ENCODE measurements at places on chromosomes 3 and 15.

- peak; percentile 89 for DNase-seq
Observed at GRCh38 chr3:184234224-184234623, 4.8 kb downstream of the VWA5B2 start.

DNA sequence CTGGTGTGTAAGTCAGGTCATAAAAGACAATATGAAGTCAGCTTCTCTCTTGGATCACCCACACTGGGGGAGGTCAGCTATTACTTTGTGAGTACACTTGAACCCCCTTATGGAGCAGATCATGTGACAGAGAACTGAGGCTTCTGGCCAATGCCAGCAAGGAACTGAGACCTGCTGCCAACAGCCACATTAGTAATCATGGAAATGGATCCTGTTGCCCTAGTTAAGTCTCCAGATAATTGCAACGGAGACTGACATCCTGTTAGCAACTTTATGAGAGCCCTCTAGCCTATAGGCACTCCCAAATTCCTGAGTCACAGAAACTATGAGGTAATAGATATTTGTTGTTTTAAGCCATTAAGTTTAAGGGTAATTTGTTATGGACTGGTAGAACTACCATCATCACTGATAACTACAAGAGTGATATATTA is 110.4 kb upstream of the GMNC start:
- DNase-seq = no peak

GRCh38 chr3:185030399-185030798 is 122.5 kb downstream of the C3orf70 start:
- no peak for DNase-seq

DNA sequence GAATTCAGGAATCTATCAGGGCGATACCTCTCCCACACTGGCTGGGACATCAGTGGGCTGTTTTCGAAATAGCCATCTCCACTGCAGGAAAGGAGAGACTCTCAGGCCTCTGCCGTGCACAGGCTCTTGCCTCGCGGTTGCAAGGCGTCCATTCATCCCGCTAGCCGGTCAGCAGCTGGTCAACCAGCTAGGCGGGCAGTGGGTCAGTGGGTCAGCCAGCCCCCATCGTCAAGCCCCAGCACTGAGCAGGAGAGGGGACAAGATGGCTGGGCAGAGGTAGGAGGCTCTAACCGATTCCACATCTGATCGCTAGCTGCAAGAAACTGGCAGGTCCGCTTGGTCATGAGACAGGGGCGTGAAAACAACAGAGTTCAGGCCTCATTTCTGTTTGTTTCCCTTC is 45.1 kb downstream of the MUC4 start:
- no peak for DNase-seq

DNA sequence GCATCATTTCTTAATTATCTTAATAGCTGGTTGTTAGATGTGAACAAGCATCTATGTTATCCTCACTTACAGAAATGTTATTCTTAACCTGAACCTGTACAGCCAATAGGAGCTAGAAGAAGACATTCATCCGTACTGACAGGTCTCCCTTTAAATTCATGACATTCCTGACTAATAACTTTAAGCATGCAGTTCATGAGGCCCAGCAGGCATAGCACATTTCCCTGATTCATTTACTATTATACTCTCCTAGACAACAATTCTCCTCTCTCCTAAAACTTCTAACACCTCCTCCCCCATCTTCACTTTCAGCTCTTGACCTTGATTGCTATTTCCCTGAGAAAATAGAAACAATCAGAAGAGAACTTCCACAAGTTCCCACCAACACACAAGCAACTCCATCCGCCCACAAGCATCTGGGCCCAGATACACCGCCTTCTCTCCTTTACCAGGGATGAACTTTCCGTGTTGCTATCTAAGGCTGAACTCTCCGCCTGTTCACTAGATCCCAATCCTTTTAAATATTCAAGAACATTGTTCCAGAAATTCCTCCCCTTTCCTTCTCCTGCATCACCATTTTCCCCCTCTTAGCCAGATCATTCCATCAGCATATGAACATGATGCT is 62.9 kb upstream of the SPRED1 start:
- DNase-seq = no peak

DNA sequence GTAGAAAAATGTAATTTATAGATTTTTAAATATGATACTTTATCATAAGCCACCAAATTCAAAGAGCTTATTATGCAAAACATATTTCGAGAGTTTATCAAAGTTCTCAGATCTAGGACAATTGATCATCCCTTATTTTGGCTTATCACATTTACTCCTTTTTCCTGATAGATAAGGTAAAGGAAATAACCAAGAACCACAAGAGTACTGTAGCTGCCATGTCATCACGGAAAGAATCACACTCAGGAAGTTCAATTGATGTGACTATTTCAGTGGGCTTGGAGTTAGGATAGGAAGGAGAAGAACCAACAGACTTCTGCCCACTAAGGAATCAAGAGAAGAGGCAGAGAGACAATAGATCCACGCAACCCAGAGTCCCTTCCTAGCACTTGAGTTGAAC is 142.7 kb upstream of the TMCO5A start:
- no peak for DNase-seq

DNA sequence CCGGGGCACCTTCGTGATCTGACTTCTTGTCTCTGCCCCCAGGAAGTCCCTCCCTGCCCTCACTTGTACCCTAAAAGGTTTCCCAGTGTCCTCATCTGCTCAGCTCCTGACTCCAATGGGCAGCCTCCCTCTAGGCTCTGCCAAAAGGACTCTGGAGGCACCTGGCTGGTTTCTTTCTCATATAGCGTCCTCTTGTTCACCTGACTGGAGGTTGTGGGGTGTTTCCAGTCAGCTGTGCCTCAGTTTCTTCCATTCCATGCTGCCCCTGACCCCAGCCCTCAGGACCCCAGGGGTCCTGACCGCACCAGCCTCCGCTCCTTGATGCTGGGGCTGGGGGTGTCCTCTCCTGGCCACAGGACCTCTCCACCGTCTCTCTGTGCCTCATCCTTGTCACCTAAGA is 2.5 kb downstream of the PRR23E start:
- no peak for DNase-seq

- peak; percentile 15 for DNase-seq
Observed at GRCh38 chr15:89647191-89647851, 7.9 kb downstream of the KIF7 start.

GRCh38 chr3:142888481-142889211 is at the start of gene PCOLCE2:
Gene PCOLCE2 (minus strand): TSS chr3:142889083. CDS start chr3:142888896, 187 bp downstream.
- peak; percentile 49 for DNase-seq

- no peak for DNase-seq
Observed at GRCh38 chr3:47394140-47394870, 13.5 kb downstream of the PTPN23 start.

DNA sequence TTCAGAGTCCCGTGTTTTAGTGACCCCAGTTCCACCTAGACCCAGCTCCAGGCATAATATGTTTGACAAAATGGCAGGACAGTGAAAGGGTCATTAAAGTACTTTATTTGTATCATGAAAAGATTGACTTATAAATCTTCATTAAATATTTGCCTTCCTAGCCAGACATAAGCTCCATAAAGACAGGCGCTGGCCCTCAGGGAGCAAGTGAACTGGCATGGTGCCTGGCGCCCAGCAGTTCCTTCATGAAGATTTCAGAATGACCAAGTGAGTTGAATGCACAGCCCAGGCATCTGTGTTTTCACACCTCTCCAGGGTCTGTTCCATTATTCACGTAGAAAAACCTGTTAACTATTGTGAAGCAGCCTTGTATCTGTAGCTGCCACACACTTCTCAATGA is 166.2 kb downstream of the GAP43 start:
- no peak for DNase-seq

- DNase-seq = no peak
Observed at GRCh38 chr3:29958816-29959215, 647.6 kb upstream of the TGFBR2 start.

DNA sequence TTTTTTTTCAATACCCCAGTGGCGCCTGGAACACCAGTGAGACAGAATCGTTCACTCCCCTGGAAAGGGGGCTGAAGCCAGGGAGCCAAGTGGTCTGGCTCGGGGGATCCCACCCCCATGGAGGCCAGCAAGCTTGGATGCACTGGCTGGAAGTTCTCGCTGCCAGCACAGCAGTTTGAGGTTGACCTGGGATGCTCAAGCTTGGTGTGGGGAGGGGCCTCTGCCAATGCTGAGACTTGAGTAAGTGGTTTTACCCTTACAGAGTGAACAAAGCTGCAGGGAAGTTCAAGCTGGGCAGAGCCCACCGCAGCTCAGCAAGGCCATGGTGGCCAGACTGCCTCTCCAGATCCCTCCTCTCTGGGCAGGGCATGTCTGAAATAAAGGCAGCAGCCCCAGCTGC is 276.2 kb upstream of the CNTN6 start:
- no peak for DNase-seq

- no peak for DNase-seq
Observed at GRCh38 chr3:62103531-62103930, 269.8 kb downstream of the FEZF2 start.

DNA sequence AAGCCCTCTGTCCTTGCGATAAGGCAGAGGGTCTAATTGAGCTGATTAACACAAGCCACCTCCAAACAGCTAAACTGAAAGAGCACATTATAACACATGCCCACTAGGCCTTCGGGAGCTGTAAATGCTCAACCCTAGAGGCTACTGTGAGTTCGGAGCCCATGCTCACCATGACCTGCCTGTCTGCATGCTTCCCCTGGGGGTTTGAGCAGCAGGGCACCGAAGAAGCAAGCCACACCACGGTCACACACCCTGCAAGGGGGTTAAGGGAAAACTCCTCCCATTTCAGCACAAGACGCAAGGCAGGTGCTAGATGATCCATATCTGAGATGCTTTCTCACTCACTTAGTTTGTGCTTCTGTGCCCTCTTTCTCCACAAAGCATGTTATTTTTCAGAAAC is 435.9 kb upstream of the CADM2 start:
- DNase-seq = no peak

DNA sequence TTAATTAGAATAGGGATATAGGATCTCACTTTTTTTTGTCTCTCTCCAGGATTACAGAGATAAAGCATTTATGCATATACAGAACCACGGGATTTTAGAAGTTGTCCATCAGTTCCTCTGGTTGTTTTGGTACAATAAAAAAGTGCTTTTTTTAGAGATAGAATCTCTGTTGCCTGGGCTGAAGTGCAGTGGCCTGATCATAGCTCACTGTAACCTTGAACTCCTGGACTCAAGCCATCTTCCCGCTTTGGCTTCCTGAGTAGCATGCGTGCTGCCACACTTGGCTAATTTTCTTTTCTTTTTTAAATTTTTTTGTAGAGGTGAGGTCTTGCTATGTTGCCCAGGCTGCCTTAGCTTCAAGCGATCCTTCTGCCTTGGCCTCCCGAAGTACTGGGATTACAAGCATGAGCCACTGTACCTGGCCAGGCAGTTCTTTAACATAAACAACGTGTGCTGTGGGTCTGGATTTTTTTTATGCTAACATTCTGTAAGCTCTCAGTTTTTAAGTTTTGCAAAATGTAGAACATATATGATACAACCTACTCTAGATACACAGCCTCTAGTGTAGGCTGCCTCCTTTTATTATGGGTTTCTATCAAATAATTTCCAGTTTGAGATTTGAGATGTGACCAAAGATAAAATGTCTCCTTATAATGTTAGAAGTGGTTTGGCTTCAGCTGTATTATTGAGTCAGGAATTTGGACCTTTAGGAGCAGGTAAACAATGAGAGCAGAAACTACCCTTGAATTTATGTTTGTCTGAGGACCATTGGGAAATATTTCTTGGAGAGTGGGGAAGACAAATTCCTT is 57.4 kb upstream of the ULK4 start:
- no peak for DNase-seq

DNA sequence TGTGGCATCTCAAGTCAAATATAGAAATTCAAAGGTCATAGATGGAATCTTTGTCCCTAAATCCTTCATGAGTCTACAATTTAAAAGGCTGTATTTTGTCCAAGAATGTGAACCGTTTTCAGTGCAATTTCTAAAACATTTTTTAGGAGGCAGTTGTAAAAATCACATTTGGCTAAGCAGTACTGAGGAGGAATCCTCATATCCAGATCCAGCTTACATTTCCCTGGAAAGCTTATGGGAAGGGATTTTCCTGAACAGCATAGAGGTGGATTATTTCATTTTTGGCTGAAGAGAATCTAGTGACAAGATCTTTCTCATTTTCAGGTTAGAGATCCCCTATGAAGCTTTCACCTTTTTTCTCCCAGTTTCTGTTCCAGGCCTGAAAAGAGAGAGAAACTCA is 178.4 kb downstream of the POLR2M start:
- DNase-seq = no peak

- no peak for DNase-seq
Observed at GRCh38 chr3:48679411-48680391, 6.0 kb downstream of the NCKIPSD start.

GRCh38 chr15:48145923-48146322 is 25.1 kb downstream of the SLC24A5 start:
- DNase-seq = no peak

DNA sequence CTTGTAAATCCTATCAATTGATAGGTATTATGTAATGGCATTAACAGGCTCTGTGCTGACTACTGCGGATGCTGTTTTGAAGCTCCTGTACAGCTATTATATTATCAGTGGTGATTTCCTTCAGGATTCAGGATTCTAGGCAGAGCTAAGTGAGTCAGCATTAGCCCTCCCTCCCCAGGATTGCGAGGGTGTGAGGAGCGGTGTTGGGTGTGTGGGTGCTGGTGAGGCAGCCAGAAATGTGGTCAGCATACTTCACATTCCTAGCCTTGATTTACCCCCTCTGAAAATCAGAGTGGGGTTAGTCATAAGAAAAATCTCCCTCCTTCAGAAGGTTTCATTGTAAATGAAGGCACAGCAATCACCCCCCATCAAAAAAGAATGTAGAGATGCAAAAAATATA is 72.5 kb downstream of the SNTN start:
- peak; percentile 92 for DNase-seq

- no peak for DNase-seq
Observed at GRCh38 chr15:71971905-71972304, 146.0 kb downstream of the MYO9A start.

- DNase-seq = no peak
Observed at GRCh38 chr15:45355860-45356259, 22.5 kb downstream of the GATM start.

- DNase-seq = no peak
Observed at GRCh38 chr3:125337506-125337905, 37.6 kb downstream of the ZNF148 start.

DNA sequence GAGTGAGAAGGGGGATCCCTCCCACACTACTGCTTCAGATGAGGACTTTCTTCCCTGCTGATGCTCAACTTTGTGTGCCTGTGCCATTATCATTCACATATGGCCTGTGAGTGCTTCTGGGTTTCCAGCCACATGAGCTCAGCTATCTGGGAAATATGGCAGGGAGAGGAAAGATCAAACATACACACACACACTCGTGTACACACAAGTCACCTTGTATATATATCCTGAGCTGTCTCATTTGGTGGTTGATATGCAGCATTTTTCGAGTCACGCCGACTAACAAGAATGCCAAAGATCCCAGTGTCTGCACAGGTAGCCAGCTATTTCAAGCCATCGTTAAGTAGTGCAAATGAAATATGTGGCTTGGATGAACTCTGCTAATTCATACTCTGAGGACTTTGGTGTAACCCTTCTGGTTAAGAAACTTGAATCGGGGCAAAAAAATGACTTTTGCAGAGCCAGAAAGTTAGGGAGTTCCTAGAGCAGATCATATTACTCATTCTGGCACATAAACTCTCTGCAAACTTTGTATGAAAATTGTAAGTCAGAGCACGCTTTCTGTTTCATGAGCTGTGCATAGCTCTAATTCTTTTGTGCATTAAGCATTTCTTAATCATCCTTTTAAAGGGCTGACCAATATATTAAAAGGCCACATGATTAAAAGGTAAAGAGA is 24.9 kb upstream of the WNT5A start:
- no peak for DNase-seq

All from ACHN (cell line).